ENCODE measurements at places on chromosomes 5 and 9.

GRCh38 chr5:34905564-34905963 lies 9.7 kb downstream of the RAD1 start:
- DNase-seq = no peak

DNA sequence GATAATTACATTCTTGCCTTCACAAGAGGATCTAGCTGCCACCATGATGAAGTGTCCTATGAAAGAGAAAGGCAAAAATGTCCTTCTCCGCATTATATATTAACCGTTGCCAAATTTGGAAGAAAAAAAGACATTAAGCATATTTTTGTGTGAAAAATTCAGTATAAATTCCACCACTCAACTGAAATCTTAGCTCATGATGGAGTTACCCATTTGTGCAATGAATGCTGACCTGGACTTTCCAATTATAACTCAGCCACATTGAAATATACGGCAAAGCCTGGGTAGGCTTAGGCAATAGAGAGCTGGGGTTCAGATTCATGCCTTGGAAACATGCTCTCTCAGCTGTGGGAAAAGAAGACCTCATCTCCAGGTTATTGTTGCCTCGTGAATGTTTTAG lies 71.3 kb upstream of the VCAN start:
- no peak for DNase-seq

DNA sequence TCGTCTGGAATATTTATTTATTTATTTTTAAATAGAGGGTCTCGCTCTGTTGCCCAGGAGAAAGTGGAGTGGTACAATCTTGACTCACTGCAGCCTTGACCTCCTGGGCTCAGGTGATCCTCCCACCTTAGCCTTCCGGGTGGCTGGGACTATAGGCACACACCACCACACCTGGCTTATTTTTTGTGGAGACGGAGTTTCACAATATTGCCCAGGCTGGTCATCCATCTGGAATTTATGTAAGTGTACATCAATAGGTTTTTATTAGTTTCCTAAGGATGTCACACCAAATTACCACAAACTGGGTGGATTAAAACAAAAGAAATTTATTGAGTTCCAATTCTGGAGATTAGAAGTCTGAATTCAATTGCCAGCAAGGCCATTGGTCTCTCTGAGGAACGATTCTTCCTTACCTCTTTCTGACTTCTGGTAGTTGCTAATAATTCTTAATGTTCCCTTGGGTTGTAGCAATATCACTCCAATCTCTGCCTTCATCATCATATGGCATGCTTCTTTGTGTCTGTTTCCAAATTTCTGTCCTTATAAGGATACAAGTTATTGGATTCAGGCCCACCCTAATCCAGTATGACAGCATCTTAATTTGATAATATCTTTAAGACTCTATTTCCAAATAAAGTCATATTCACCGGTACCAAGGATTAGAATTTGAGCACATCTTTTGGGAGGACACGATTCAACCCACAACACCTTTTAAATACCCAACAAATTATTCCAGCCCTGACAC lies 16.3 kb upstream of the RAD23B start:
- DNase-seq = no peak

GRCh38 chr5:139037732-139038131 lies 160.4 kb downstream of the SIL1 start:
- no peak for DNase-seq

- DNase-seq = no peak
These were observed 34.7 kb upstream of the TGFBI start for GRCh38 chr5:135993880-135994636.
